GM06990 (cell line): ENCODE measurements at places on chromosomes 12 and 14.

GRCh38 chr12:122886851-122887818 is 8.8 kb downstream of the VPS37B start:
- peak; percentile 73 for DNase-seq

DNA sequence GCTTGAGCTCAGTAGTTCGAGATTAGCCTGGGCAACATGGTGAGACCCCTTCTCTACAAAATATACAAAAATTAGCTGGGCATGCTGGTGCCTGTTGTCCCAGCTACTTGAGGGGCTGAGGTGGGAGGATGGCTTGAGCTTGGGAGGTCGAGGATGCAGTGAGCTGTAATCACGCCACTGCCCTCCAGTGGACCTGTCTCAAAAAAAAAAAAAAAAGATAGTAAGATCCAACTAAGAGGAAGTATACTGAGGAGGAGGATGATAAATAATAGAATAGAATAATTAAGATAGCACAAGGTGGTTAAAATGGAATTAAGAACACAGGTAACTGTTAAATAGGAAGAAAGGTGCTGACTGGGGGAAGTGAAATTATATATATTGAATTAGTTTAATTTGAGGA is 37.0 kb upstream of the BAZ1A start:
- no peak for DNase-seq

DNA sequence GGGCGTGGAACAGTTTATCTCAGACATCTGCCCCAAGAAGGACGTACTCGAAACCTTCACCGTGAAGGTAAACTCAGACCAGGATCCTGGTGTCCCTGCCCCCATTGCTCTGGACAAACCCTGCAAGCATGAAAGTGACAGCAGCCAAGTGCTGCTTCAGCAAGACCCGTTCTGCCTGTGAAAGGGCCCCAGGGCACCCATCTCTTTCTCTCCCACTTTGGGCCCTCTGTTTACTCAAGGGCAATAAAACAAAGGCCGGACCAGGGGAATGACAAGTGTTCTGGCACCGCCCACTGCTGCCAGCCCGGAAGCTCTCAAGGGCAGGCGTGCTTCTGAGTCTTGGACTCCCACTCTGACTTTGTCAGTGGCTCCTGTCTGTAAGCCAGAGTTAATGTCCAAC is 35.3 kb downstream of the CD9 start:
- no peak for DNase-seq

DNA sequence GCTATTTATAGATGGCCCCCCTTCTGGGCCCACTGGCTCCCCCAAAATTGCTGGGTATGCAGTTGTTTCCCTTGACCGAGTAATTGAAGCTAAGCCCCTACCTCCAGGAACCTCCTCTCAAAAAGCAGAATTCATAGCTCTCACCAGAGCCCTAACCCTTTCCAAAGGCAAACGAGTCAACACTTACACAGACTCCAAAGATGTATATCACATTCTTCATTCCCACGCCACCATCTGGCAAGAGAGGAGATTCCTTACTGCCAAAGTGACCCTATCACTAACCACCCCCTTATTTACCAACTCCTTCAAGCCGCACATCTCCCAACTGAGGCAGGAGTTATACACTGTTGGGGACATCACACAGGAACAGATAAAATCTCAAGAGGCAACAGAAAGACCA is 66.8 kb downstream of the MOK start:
- no peak for DNase-seq

DNA sequence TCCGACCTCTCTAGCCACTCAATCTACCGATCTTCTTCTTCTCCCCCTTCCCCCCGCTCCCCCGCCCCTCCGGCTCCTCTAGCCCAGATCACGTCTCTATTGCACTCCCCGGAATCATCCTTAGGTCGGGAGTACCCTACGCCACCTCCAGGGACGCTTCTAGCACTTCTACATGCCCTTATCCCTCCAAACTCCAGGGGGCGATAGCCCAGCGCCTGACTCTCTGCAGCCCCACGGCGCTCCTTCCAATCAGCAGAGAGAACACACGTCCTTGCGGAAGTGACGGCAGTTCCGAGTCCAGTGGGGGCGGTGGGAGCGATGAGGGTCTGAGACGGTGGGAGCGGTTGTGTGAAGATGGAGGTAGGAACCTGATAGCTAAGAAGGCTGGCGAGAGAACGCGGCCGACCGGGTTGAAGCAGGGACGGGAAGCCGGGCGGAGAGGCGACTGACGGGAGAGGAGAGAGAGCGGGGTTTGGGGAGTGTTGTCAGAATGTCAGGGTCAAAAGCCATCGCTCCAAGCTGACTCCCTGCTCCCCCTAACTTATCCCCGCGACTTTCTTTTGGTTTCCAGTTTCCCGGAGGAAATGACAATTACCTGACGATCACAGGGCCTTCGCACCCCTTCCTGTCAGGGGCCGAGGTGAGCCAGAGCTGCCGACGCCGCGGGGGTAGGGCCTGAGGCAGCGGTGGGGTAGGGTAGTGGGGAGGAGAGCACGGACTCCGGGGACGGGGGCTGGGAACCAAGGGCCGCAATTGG is at the start of the genes RAB2B and TOX4:
TSS of gene RAB2B (minus strand) at position 35 of the 757 bp plus-strand sequence. CDS start 87 bp downstream, outside the sequence.
TSS of gene TOX4 (plus strand) at position 271 of the 757 bp plus-strand sequence. CDS start at position 355, 84 bp downstream.
- peak; percentile 91 for DNase-seq

- DNase-seq: peak; percentile 50
These were observed 4.5 kb downstream of the HCAR1 start for GRCh38 chr12:122726080-122726558.

- DNase-seq: peak; percentile 55
These were observed 1.1 kb downstream of the GALNT16 start for GRCh38 chr14:69260861-69261564.

GRCh38 chr12:40031965-40032364 is 73.9 kb downstream of the SLC2A13 start:
- no peak for DNase-seq

DNA sequence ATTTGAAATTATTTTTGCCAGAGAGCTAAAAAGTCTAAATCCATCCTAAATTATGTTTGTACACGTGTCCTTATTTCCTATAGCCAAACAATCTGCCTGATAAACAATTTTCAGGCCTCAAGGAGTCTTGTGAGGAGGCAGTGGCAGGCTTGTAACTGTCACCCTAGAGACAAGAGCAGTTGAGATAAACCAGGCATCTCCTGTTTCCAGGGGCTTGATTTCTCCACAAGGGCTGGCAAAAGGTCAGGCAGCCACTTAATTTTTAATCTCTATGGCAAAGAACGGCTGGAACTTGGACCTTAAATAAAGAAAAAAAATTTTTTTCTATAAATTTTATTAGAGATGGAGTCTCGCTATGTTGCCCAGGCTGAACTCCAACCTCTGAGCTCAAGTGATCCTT is 15.5 kb downstream of the PKP2 start:
- DNase-seq: no peak

GRCh38 chr12:13849456-13849855 is 131.9 kb downstream of the GRIN2B start:
- no peak for DNase-seq

- no peak for DNase-seq
These were observed 210.8 kb upstream of the NPAS3 start for GRCh38 chr14:32727832-32728231.

DNA sequence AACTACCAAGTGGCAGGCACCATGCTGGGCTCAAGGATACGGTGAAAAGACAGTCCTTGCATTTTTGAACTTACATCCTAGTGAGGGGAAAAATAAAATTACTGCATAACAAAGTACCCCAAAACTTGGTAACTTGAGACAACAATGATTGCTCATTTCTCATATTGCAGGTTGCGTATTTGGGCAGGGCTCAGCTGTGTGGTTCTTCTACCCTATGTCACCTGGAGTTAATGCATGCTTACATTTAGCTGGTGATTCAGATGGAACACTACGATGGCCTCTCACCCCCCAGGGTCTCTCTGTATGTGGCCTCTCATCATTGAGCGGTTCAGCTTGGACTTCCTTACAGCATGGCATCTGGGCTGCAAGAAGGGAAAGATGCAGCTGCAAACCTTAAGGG is 60.7 kb upstream of the RBM19 start:
- no peak for DNase-seq

DNA sequence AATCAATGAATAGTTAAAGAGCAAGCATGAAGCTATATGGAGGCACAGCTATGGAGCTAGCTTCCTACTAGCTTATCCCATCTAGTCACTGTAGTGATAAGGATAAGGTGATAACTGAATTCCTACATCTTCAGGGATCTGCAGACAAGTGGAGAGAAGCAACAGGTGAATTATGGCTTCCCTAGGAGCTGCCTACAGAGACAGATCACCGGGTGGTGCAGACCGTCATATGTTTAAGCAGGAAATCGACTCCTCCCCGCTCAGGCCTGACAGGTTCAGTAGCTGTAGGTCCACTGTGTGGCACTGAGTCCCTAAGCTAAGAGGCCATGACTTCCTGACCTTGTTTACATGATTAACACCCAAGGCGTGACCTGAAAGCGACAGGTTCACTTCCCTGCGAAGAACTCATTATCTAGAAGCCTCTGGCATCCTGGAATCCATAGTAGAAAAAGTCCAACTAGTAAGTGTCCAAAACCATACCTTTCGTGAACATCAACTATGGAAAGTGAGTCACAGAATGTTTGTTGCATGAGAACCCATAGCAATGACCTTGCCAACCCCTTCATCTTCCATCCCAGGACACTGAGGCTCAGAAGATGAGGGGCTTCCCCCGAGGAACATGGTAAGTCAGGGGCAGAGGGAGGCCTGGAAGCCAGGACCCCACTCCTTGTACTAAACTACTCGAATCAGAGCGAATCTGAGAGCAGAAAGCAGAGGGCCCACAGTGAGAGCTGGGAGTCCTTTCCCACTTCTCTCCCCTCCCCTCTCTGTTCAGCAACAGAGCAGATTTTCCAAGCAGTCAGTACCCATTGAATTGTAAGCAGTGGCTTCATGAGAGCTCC is 75.4 kb upstream of the CCND2 start:
- no peak for DNase-seq

DNA sequence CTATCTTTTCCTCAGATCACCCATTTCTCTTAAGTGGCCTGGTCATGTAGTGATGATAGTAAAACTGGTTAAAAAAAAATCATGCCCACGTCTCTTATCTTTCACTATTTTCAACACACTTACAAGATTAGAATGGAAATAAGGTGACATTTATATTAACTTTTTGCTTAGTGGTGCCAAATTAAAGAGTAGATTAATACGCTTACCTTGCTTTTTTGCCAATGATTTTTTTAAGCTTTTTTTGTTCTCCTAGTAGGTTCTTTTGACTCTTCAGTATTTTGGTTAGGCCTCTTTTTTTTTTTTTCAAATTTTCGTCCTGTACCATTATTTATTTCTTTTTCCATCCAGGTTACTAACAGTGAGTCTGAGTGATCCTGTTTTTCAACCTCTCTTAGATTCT is 147.9 kb downstream of the PTCSC3 start:
- no peak for DNase-seq

GRCh38 chr14:44369401-44370123 is 137.5 kb downstream of the FSCB start:
- no peak for DNase-seq

DNA sequence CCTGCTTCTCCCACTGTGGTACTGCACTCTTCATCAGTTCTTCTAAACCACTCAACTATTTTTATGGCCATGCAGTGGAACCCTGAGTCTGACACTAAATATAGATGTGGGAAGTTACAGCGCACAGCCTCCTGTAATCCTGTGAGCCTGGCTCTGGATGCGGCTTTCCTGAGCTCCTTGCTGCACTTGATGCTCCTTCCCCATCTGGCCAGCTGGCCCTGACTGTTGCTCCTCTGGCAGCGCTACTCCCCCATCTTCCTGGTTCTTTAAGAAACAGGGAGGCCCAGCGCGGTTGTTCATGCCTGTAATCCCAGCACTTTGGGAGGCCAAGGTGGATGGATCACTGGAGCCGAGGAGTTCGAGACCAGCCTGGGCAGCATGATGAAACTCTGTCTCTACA is 24.6 kb downstream of the IQSEC3 start:
- DNase-seq: no peak

DNA sequence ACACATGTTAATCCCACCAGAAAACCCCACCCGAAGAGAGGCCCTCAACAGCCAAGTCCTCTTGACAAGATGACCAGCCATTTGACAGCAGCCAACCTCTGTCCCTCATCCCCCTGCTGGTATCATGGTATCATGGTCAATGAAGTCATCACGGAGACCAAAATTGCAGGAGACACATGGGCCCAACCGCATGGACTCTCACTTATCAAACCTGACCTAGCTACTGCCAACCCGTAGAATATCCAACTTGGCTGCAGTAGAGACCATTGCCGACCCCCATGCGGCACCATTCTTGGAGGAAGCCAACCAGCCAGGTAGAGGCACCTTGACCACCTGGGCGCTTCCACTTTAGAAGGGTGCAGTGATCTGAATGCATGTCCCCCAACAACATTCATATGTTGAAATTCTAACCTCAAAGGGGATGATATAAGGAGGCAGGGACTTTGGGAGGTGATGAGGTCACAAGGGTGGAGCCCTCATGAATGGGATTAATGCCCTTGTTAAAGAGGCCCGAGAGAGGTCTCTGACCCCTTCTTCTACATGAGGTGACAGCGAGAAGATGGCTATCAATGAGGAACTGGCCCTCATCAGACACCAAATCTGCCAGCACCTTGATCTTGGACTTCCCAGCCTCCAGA is 33.3 kb downstream of the DIO3 start:
- DNase-seq: no peak

- no peak for DNase-seq
These were observed 97.0 kb downstream of the ZFC3H1 start for GRCh38 chr12:71566655-71567054.

DNA sequence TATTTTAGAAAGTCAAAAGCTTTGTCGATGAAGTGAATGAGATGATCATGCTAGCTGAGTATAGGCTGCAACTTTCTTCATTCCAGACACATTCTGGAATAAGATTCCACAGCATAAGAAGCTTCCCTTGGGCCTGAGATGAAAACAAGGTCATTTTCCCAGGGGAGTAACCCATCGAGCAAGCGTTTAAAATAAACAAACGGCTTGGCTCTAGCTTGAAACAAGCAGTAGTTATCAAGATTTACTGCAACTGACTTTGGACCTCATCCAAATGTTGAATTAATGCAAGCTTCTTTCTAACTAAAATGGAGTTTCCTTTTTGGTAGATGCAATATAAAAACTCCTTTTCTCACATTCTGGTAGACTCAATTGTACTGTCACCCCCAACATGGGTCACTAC is 23.0 kb downstream of the KCNJ8 start:
- no peak for DNase-seq

- DNase-seq: no peak
These were observed at the start of gene LRRC9 for GRCh38 chr14:59919570-59920377. Gene LRRC9, plus strand, starts transcription at chr14:59920144.
